Posterior vena cava (tissue), 2 donors: ENCODE measurements at places on chromosomes 11 and 22. TPM values are rescaled to one million over a fixed set of nuclear protein-coding genes. Genes with fewer than 3 reads are reported as not detected.

DNA sequence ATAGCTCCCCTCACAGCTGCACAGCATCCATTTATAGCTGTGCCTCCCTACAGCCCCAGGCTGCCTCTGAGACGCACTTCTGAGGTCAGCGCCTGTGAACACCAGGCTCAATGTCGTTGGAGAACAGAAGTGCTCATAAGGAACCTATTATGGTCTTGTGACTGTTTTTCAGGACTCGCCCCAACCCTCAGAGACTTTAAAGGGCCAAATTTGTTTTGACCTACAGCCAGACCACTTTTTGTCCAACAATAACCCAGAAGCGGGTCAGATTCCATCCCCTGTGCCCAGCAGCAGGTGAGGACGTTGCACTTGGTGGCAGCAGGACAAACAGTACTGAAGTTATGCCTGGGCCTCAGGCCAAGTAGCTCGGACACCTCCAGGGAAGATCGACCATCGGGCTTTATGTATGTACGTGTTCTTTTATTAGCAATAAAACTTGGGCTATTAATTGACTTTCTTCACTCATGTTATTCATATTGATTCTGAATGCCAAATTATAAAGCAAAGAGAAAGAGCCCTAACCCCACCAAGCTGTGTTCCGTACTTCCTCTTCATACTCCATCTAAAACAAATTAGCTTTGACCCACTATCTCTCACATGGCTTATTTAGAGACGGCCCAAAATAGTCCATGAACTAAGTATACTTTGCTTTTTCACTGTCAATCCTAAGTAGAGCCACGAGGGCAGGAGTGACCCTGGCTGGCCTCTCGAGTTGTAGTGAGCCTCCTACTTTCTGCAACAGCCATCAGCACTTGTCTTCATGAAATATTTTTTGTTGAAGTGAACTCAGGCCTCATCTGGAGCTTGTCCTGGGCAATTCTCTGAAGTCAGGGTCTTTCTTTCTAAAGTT, 92.3 kb upstream of the PAX6 start:
- no peak for DNase-seq

DNA sequence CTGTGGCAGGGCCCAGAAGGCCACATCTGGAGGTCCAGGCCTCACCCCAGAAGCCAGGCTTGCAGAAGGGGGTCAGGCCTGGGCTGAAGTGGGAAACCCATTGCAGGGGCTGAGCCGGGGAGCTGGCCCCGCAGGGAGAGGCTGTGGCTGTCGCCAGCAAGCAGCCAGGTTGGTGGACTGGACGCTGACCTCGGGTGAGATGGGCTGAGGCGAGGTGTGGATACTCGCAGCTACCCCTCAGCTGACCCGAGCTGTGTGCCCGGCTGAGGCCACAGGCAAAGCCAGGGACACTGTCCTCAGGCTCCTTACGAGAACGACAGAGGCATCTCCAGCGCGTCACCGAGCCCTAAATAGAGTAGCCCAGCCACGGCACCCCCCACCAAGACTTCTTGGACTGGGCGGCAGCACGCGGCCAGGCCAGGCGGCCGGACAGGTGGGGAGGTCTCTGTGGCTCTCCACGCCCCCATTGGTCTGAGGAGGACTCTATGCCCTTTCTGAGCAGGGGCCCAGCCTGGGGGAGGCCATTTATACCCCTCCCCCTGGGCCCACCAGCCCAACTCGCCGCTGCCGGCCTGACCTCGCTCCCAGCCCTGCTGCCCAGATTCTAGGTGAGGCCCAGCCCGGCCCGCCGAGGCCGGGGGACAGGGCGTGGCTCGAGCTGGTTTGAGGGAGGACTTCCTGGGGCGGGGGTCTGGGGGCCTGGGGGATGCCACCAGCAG, at the start of gene TNNI2:
TNNI2 (plus strand) TSS at position 556 of the 719 bp plus-strand sequence. CDS start 716 bp downstream, outside the sequence.
- no peak for DNase-seq

- no peak for DNase-seq
These were observed 42.2 kb downstream of the FAT3 start for GRCh38 chr11:92266806-92267205.

ZNF280A gene
- total RNA-seq, result not detected

- no peak for DNase-seq
These were observed 2.1 kb downstream of the ALDH3B1 start for GRCh38 chr11:68012044-68012842.

- DNase-seq, result no peak
These were observed 1.1 kb upstream of the SLC16A8 start for GRCh38 chr22:38085056-38085455.

- peak; percentile 97 for DNase-seq
These were observed at the start of gene LMF2 for GRCh38 chr22:50507421-50507990. Gene LMF2, minus strand, starts transcription at chr22:50507702. Its CDS starts 27 bp downstream, at chr22:50507675.

HBB gene
- 3,910 TPM for total RNA-seq

- no peak for DNase-seq
These were observed 22.7 kb upstream of the BDNF start for GRCh38 chr11:27722953-27723344.

- DNase-seq, result peak; percentile 86
These were observed at the start of gene SCARF2 for GRCh38 chr22:20437613-20438426. Gene SCARF2, minus strand, starts transcription at chr22:20437825. Its CDS starts 71 bp downstream, at chr22:20437754.

TTC9C gene
- 19.0 TPM for total RNA-seq

DNA sequence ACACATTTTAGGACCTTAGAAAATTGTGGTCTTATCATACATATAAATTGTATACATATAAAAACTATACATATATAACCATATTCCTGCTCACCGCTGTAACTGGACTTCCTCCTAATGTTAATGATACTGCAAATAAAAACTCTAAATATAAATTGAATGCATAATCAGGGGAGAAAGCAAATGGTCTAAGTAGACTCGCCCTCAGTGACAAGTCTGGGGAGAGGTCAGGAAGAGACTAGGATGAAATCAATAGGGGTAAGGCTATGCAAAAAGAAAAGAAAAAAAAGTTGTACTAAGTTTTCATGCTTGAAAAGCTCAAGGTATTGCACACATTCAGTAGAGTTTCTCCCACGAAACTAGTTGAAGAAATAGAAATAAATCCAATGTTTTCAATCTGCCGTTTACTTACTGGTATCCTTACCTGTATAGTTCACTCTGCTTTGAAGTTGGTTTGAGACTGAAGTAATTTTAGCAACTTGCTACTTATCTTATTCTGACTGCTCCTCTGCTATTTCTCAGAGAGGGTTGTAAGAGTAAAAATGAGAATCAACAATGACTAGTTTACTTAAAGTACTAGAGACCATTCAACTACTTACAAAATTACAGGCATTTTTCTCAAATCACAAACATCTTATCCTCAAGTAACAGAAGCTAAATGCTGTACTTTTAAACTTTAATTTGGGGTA, 12.2 kb upstream of the ARHGAP32 start:
- DNase-seq, result no peak

GRCh38 chr11:118168751-118169150, 7.7 kb downstream of the SCN2B start:
- peak; percentile 32 for DNase-seq

GRCh38 chr11:76678321-76678720, 7.8 kb upstream of the LRRC32 start:
- no peak for DNase-seq
